ENCODE measurements at places on chromosomes 6 and 20.

DNA sequence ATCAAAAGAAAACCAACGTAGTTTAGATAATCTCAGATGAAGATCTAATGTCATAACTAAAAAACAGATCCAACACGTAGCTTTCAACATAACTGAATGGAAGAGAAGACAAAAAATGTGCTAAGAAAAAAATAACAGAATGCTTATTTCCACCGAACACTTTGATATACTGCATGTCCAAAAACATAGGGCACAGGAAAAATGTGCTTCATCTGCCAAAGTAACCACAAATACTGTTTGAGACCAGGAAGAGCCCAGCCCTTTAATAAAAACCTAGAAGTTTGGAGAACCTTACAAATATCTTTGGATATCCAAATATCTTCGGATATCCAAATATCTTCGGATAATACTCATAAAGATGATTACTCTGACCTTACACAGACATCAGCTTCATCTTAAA lies 19.8 kb downstream of the LAMA4 start:
- no peak for DNase-seq

- no peak for DNase-seq
These were observed 5.5 kb downstream of the POU3F2 start for GRCh38 chr6:98839781-98840361.

DNA sequence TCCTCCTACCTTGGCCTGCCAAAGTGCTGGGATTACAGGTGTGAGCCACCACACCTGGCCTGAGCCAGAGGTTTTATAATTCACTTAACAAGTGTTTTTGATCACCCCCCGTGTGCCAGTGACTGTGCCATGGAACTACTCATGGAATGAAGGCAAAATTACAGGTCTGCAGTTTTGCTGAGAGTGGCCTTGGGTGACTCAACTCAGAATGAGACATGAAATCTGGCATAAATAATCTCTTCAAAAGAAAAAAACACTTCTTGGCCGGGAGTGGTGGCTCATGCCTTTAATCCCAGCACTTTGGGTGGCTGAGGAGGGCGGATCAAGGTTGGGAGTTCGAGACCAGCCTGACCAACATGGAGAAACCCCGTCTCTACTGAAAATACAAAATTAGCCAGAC lies 166.9 kb upstream of the SALL4 start:
- no peak for DNase-seq

GRCh38 chr20:37796733-37797132 lies 102.9 kb downstream of the CTNNBL1 start:
- no peak for DNase-seq

DNA sequence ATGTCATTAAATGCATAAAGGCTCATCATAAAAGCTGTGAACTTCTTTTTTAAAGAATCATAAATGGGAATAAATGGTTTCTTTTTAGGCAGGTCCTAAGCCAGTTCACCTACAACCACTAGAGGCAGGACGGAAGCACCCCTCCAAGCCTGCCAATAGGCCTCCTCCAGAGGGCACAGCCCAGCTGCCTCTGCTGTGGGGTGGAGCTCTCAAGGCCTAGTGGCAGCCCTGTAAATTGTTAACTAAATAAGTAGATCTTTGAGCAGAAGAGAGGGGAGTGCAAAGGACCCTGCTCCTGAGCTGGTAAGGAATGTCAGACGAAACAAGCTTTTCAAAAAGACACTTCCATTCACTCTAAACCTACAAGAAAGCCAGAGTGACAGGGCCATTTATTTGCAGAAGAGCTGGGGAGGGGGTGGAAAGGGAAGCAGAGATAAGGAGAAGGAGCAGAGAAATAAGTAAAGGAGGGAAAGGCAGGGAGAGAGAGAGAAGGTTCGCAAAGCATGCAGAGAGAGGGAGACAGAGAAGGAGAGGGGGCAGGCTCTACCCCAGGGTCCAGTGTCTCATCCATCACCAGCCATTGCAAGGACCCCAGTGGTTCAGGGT lies 18.0 kb upstream of the MAFB start:
- DNase-seq, result no peak

DNA sequence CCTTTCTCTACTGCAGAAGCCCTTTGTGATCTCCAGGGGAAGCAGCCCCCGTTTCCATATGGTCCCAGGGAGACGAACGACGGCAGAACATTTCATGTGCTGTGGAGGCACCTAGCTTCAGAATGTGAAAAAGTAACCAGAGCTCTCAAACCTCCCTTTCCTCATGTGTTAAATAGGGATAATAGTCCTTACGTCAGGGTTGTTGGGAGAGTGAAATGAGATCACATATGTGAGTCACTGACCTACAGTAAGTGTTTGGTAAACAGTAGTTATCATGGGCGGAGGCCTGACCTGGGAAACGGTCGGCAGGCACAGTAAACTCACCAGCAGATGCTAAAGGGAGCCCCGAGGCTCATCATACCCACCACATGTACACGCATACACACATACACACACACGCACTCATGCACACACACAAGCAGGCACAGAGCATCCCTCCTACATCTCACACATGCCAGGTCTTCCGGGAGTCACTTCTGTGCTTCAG lies 89.7 kb downstream of the LY86 start:
- no peak for DNase-seq

- DNase-seq, result no peak
These were observed 48.2 kb downstream of the DCBLD1 start for GRCh38 chr6:117530467-117531242.

- no peak for DNase-seq
These were observed 33.0 kb downstream of the METTL24 start for GRCh38 chr6:110325197-110325596.

GRCh38 chr6:52588710-52589091 lies 11.8 kb upstream of the TRAM2 start:
- no peak for DNase-seq

DNA sequence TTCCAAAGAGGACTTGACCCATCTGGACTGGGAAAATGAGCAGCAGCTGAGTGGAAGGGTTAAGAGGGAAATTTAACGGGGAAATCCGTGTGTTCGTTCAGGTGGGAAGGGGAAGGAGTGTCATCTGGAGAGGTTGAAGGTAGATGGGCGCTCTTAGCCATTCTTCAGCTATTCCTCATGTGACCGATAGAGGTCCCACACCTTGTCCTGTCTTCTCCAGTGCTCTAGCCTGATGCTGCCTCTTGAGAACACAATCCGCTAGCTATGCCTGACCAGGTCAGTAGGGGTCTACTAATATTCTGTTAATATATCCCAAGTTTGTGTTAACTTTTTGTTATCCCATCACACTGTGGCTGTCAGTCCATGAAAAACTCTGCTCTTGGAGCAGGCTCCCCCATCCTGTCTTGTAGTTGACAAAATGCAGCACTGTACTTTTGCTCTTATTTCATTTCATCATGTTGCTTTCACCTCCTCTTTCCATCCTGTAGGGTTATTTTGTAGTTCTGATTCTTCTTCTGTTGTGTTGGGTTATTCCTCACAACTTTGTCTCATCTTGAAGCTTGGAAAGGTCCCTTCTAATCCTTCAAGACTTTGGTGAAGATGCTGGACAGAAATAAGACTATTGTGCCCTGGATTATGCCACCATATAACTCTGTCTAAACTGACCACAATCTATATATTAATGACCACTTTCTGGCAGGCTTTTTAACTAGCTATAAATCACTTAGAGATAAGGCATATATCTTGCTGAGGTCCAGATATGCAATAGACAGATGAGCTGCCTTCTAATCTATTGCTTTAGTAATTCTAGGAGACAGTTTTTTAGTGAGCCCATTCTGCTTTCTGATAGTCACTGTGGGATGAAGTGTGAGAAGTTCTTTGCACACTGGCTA lies 123.4 kb upstream of the SUPT3H start:
- no peak for DNase-seq

DNA sequence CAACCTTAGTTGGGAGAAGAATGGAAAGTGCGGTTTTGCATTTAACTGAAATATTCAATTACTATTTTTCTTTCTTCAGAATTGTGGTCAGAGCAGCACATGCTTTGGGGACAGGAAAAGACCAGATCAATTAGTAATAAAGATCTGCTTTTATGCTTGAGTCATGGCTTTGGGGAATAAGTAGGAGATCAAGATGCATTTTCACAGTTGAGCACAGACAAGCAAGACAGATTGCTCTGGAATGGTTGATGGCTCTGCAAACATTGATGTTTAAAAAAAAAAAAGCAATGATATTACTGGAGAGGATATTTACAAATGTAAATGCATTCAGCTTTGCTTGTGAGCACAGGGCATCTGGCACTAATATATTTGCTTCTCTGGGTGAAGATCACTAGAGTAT lies 224.4 kb upstream of the SASH1 start:
- no peak for DNase-seq

- DNase-seq, result no peak
These were observed 22.4 kb downstream of the MMP24 start for GRCh38 chr20:35248641-35249475.

DNA sequence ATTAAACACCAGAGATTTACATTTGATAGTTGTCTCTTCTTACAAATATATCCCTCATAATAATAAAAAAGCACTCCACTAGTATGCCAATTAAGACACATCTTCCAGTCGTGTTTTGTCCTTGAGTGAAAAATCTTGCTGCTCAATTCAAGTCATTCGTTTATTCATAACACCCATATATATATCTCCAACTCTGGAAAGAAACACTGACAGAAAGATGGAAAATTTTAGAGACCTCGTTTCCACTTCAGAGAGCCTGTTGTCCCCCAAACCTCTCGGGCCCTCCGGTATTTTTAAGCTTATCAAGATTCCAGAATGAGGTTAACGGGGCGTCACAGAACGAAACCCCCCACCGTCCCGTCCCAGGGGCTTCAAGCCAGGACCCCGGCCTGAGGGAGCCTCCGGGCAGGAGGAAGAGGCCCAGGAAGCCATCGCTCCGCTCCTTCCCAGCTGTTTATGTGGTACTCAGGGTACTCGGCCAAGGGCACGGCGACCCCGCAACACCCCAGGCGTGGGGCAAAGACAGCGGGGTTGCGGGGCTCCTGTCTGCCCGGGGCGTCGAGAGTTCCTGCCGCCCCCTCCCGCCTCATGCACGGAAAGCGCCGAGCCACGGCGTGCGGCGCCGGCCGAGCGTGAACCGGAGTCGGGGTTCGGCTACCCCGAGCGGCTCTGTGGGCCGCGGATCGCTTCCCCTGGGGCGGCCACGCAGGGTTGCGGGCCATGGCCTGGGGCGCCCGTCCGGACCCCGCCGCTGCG lies 623 bp upstream of the SNX9 start:
- no peak for DNase-seq

DNA sequence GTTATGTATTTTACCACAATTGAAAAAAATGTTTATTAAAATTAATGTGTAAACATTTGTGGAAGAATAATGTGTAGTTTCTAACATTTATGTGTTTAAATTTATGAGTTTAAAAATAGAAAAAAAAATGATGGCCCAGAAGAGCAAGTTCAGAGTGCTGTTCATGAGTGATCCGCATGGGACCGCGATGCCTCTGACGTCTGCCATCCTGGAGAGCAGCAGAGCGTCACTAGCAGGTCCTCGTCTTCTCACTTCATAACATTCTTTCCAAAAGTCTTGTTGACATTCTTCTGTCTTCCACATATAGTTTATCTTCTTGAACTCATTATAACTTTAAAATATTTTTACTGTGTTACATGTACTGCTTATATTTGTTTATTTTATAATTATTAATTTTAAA lies 15.5 kb downstream of the BTNL2 start:
- DNase-seq, result no peak

DNA sequence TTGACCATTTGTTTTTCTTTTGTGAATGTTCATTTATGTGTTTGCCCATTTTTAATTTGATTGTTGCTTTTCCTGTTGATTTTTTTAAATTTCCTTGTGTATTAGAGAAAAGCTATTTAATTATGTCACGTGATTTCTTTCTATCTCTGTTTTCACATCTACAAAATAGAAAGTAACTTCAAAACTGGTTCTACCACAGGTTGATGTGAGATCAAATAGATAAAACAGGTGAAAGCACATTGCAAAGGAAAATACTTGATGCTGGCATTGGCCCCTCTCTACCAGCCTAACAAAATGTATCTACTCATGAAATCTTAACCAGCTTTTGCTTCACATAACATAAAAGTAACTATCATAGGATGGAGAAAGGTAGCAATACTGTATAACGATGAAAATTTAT lies 129.2 kb downstream of the TMEM242 start:
- DNase-seq, result no peak

DNA sequence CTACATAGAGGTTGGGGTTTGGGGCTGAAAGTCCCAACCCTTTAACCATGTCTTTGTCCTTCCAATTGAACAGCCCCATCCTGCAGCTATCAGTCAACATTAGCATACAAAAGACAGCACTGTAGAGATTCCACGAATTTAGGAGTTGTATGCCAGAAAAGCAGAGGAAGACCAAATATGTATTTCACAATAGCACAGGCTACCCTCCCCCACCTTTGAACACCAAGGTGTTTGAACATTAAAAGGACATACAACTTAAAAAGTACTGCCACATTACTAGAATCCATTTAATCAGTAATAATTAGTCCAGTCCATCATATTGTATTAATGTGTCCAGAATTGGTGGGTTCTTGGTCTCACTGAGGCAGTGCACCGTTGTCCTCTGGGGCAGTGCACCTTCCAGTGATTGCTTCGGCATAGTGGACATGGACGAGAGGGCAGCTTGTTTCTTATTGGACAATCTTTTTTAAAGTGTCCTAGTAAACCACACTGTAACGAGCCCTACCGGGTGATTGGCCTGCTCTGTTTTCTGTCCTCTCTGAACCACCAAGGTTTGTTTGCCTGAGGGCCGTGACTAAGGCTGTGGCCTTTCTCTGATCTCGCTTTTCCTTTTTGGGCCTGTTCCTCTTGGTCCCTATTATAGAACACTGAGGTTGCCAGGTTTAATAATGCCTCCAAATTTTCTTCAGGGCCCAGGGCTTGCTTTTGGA lies 36.4 kb downstream of the GSTA4 start:
- DNase-seq, result no peak

- DNase-seq, result no peak
These were observed 186.2 kb upstream of the SYNDIG1 start for GRCh38 chr20:24283186-24283585.

DNA sequence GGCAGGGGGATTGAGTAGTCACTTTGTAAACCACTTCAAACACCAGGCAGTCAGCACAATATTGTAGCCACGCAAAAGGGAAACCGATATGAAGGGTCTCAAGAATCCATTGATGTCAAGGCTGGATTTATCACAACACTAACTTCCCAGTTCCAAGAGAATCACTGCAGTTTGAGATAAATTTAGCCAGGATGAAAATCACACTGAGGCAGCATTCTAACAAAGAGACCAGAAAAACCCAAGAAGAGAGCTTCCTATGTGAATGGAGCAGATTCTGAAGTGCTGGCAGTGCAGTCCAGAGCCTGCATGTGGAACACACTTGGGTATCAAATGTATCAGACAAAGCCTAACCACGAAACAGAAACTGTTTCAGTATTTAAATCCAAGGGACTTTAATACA lies 84.6 kb downstream of the KIF16B start:
- no peak for DNase-seq

DNA sequence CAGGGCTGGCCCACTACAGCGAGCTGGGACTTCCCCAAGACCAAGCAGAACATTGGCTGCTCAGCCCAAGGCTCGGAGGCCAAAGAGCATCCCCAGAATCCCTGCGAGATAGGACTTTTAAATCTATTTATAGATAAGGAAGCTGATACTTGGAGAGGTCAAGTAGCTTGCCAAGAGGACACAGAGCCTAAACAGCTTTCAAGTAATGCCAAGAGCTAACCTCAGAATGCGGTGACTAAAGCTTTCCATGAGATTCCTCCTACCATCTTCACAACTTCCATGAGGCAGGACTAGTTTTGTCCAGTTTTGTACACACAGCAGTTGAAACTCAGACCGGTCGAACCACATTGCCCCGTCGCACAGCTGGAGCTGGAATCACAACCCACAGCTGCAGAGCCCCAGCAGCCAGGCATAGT lies 168.1 kb upstream of the TOP1 start:
- DNase-seq, result no peak

Measured in stimulated activated CD8-positive, alpha-beta memory T cell treated with anti-CD3 and anti-CD28 coated beads, Interleukin-2, amount 100 ng/mL, for 1 hour (primary cell).